Mesothelial cell of epicardium (in vitro differentiated cells): ENCODE measurements at places on chromosomes 7 and 10. TPM values are rescaled to one million over a fixed set of nuclear protein-coding genes. Genes with fewer than 3 reads are reported as not detected.

VWA2 gene
- total RNA-seq = 14.4 to 15.0 TPM (median 14.7 TPM) in 3 replicates

CHST3 gene
- total RNA-seq = 26.2 to 27.6 TPM (median 26.3 TPM) in 3 replicates

ANKRD61 gene
- total RNA-seq = 0.20 to 0.29 TPM in 2 of 3 replicates, not detected in the other

TUBB8 gene
- total RNA-seq = 0.33 to 0.67 TPM (median 0.41 TPM) in 3 replicates

CPA4 gene
- 3.9 to 5.8 TPM (median 4.1 TPM) in 3 replicates for total RNA-seq
